NCI-H2081 treated with DMSO at 0.1 percent for 48 hours (cell line): ENCODE measurements at places on chromosomes 16 and 17.
A peak's percentile ranks its signal among the peaks of the same experiment; 100 is the strongest.

DNA sequence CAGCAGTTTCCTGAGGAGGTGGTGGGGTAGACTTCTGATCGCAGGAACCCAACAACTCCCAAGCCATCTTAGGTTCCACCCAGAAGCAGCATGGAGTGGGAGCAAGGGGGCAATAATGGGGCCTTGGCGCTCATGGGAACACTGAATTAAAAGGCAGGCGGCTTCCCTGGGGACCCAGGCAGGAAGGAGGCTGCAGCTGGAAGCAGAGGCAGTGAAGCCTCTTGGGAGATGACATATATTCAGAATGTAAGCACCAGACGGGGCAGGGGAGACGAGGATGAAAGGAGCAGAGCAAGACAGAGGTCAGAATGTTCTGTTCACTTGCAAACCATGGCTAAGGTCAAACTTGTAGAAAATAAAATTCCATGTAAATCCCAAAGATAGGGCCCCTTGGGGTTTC lies 2.9 kb downstream of the HIGD1B start:
- no peak for DNase-seq

GRCh38 chr16:11624205-11624604 lies 37.5 kb upstream of the LITAF start:
- DNase-seq = no peak

DNA sequence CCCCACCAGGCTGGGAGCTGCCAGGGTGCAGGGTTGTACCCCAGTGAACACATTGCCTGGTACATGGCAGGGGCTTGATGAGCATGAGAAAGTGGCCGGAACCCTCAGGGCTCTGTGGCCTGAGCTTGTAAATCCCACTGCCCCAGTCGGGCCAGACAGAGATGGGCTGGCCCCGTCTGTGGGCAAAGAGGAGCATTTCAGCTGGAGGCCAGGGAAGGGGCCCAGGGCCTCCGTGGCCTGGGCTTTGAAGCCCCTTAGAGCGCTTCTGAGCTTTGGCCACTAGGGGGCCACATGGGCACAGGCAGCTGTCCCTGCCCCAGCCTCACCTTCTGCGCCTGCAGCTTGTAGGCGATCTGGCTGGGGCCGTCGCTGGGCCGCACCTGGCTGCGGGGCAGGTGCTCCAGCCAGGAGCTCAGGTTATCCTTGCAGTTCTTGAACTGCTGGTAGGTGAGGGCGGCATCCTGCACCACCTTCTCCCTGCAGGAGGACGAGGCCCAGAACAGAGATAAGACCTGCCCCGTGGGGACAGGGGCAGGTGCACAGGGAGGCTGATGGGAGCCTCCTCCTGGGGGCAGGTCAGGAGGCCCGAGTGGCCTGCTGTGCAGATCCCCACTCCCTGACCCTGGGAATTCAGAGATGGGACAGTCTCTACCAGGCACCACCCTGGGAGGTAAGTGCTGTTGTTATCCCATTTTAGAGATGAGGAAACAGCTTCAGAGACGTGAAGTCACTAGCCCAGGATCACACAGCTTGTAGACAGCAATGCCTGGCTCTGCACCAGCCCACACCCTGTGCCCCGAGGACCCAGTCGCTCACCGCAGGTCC lies 12.8 kb downstream of the EVPL start:
- peak; percentile 53 for DNase-seq

- no peak for DNase-seq
Measured at GRCh38 chr16:85104821-85105391, 7.4 kb downstream of the CIBAR2 start.

GRCh38 chr17:55426851-55427586 lies 5.4 kb upstream of the MMD start:
- no peak for DNase-seq

- no peak for DNase-seq
Measured at GRCh38 chr17:81417049-81417878, 22.0 kb downstream of the BAHCC1 start.

GRCh38 chr17:10295728-10296343 lies 77.0 kb downstream of the MYH13 start:
- no peak for DNase-seq

DNA sequence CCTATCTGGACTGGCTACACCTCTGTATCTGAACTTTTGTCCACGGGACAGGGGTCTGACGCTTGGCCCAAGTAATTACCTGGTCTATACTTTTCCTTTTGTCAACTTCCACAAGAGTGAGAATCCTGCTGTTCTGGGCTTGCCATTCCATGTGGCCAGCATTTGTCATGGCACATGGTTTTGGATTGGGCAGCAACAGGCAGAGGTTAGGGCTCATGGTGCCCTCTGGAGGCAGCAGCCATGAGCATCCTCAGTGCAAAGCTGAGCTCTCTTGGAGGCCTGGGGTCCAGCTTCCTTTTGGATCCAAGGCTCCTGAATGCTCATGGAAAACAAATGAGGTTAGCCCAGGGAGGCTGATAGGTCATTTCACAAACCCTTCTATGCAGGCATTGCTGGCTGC lies 7.5 kb upstream of the EDC4 start:
- DNase-seq = no peak

GRCh38 chr16:29857133-29857760 lies 5.8 kb downstream of the CDIPT start:
- no peak for DNase-seq
